ENCODE measurements at places on chromosomes 5 and 9.

GRCh38 chr9:90867101-90867500 is 65.5 kb downstream of the SYK start:
- no peak for DNase-seq

DNA sequence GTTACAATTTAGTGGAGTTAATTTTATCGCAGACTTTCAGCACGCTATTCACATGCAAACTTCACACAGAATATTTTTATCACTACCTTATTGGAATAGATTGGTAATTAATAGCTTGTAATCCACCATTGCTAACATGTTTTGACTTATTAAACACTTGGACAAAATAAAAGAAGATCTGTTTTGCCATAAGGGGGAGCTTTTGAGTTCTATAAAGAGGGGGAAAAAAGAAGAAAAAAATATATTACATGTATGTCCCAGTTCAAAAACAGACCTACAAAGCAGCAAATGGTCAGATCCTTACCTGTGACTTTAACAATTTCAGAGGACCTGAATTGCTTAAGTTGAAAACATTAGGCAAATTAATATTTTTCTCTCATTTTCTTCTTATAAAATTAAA is 1.2 kb upstream of the PAPPA start:
- no peak for DNase-seq

DNA sequence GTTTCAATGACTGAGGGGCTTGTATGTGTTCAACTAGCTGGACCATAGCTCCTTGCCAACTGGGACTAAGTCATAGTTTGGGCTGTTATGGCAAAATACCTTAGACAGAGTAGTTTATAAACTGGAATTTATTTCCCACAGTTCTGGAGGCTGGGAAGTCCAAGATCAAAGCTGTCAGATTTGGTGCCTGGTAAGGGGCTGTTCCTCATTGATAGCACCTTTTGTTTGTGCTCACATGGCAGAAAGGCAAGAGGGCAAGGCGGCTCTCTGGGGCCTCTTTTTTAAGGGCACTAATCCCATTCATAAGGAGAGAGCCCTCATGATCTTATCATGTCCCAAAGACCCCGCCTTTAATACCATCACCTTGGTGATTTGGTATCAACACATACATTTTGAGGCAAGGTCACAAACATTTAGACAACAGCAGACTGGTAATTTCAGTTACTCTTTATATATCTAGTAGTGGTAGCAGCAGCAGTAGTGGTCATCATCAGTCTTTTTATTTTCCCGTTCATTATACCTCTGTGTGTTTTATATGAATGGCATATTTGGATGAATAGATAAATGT is 477.0 kb downstream of the CCDC171 start:
- no peak for DNase-seq

- DNase-seq, result no peak
These were observed 3.8 kb downstream of the ABLIM3 start for GRCh38 chr5:149145138-149145537.

DNA sequence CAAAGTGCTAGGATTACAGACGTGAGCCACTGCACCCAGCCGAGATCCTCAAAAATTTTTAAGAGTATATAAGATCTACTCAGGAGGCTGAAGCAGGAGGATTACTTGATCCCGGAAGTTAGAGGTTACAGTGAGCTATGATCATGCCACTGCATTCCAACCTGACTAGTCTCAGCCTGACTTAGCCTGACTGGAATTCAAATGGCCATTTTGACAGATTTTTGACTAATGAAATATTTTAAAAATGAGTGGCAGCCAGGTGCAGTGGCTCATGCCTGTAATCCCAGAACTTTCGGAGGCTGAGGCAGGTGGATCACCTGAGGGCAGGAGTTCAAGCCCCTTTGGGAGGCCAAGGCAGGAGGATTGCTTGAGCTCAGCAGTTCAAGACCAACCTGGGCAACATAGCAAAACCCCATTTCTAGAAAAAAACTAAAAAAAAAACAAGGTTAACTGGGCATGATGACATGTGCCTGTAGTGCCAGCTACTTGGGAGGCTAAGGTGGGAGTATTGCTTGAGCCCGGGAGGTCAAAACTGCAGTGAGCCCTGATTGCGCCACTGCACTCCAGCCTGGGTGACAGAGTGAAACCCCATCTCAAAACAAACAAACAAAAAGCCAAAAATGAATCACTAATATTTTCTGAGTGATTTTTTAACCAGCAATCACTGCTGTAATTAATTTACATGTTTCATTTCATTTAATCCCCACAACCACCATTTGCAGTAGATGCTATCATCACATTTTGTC is 16.6 kb downstream of the ATOX1 start:
- no peak for DNase-seq

- DNase-seq, result no peak
These were observed 108.9 kb downstream of the WNK2 start for GRCh38 chr9:93292664-93293328.

DNA sequence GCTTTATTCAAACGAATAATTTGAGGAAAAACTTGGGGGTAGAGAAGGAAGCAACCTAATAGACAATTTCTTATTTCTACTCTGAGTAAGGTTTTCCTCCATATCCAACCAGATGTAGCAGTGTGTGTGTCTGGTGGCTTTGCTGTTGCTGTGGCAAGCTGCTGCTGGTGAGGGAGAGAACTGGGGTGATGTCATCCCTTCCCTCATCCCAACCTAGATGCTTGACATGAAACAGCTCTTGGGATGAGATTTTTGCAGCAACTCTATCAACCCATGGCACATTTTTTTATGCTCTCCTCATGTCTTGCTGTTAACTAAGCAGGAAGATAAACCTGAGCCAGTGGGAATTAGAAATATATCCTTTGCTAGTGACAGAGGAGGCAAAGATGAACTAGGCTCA is 135.8 kb downstream of the PCSK1 start:
- DNase-seq, result no peak

GRCh38 chr5:122951658-122952057 is 84.9 kb downstream of the PPIC start:
- no peak for DNase-seq

- no peak for DNase-seq
These were observed 32.1 kb downstream of the PRKACG start for GRCh38 chr9:68981789-68982188.

- no peak for DNase-seq
These were observed 126.9 kb downstream of the SPOCK1 start for GRCh38 chr5:137372016-137372772.

GRCh38 chr5:76527685-76528161 is 95.5 kb downstream of the F2RL2 start:
- no peak for DNase-seq

- DNase-seq, result no peak
These were observed 62.0 kb downstream of the ENC1 start for GRCh38 chr5:74578356-74579044.

DNA sequence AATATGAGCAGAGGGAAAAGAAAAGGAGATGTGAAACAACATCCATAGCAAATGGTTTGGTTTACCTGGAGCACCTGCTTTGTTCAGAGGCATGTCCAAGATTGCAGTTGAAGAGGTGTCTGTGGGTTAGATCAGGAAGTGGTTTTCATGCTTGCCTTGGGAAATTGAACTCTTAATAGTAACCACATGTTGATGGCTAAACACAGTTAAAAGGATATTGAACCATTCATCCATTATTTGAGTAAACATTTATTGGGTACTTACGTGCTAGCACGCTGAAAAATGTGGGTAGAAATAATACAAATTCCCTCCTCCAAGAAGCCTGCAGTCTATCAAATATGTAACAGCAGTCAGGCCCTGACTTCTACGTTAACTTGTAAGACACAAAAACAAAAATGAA is 235.7 kb upstream of the TNC start:
- no peak for DNase-seq

GRCh38 chr5:112064271-112064701 is 307.3 kb upstream of the NREP start:
- DNase-seq, result no peak

- DNase-seq, result no peak
These were observed 1.2 kb upstream of the GCNT4 start for GRCh38 chr5:75053304-75054133.

- no peak for DNase-seq
These were observed 342.9 kb downstream of the SPOCK1 start for GRCh38 chr5:137156180-137156579.

- DNase-seq, result no peak
These were observed 105.8 kb upstream of the SPATA31D4 start for GRCh38 chr9:81822301-81822865.

DNA sequence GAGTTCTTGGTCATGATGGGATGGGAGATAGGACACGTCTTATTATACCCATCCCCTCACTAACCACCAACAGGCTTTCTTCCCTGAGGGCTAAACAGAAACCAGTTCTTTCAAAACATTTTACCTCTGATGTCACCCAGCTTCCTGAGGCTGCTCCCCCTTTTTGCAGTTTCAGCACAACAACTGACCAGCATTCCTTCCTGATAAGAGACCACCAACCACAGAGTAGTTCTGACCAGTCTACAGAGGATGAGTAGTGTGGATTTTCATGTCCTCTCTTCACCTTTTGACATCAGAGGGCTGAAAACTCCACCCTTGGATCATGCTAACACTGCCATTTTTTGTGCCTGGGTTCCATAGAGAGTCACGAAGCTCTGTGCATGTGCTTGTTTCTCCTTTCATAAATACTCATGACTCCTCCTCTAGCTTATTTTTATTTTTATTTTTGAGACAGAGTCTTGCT is 82.6 kb downstream of the OSTF1 start:
- no peak for DNase-seq

- no peak for DNase-seq
These were observed 59.2 kb downstream of the SMC5 start for GRCh38 chr9:70318002-70318401.

GRCh38 chr9:4494332-4494731 is 4.1 kb downstream of the SLC1A1 start:
- DNase-seq, result no peak

- no peak for DNase-seq
These were observed 522.1 kb downstream of the CCDC171 start for GRCh38 chr9:16074963-16075362.

GRCh38 chr9:96169484-96169883 is 132.5 kb downstream of the HSD17B3 start:
- no peak for DNase-seq

- DNase-seq, result no peak
These were observed 17.7 kb downstream of the GIN1 start for GRCh38 chr5:103102234-103102633.

DNA sequence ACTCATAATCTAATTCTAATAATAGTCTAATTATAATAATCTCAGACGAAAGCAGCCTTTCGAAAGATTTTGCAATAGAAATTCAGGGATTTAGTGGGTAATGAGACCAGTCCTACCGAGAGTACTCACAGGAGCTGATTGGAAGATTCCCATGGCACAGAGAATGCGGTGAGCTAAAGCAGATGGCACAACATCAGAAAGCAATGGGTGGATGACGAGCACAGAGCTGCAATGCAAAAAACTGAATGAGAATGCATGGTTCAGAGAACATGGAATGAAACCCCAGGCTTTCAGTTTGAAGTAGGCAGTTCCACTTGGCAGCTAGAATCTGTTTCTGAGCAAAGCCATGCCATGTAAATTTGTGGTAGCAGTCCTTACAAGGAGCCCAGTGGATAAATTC is 78.2 kb upstream of the SPINK5 start:
- DNase-seq, result no peak

- DNase-seq, result no peak
These were observed 57.0 kb downstream of the FBN2 start for GRCh38 chr5:128480906-128481633.

DNA sequence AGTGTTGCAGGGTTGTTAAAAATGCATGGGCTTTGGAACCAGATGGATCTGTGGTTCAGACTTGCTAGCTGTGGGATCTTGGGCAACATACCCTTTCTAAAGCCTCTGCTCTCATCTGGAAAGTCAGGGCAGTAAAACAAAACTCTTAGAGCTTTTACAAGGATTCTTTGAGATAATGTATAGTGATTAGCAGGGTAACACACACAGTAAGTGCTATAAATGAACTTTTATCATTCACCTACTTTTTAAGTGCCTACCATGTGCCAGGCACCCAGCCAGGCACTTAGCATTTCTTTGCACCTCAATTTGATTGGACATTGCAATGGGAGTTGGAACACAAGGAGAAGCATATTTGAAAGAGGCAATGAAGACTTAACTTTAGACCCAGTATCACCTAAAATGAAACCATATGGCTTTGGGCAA is 208.6 kb upstream of the PAPPA start:
- no peak for DNase-seq

GRCh38 chr5:32777222-32777621 is 66.1 kb downstream of the NPR3 start:
- DNase-seq, result no peak

- DNase-seq, result no peak
These were observed 750 bp downstream of the DNM1 start for GRCh38 chr9:128203707-128204551.

DNA sequence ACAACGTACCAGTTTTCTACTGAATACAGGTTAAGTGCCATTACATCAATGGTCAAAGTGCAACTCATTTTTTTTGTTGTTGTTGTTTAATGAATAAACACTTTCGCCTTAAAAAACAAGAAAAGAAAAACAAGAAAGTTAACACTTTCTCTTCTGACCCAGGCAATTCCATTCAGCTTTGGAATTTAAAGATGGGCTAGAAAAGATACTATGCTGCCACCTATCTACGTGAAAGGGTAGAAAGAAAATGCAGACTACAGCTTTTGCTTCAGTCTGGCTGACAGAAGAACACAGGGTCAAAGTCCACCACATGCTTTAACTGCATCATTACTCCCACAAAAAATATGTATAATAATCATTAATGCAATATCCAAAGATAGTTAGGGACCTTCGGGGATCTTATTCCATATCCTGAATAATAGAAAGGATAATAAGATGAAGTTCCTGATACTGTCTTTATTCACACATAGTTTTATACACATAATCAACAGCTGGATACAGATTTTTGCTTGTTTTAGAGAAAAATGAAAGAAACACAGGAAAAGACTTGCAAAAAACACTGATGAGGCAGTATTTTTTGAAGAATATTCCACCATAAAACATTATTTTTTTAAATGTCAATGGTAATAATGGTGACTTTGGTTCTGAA is 40.4 kb downstream of the ZDHHC21 start:
- DNase-seq, result no peak

- no peak for DNase-seq
These were observed 101.7 kb upstream of the SPOCK1 start for GRCh38 chr5:137600721-137601360.

- no peak for DNase-seq
These were observed 23.0 kb downstream of the VAV2 start for GRCh38 chr9:133968966-133969617.

DNA sequence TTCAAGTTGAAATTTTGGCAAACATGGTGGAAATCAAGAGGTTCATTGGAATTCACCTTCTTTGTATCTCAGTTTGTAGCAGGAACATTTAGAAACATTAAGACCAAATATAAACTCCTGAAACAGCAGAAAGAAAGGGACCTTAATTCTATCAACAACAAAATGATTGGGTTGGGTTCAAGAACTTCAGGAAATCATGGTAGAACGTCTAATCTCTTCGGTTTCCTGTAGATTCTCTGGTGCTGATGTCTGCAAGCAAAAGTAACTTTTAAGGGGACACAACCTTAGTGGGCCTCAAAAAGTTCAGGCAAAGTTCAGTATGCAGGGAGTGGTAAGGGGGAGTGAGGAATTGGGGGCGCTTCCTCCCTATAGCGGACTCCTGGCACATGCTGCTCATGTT is 3.4 kb downstream of the IL33 start:
- no peak for DNase-seq

GRCh38 chr9:127903557-127904475 is 4.4 kb upstream of the ST6GALNAC6 start:
- DNase-seq, result no peak

All from stimulated activated CD8-positive, alpha-beta memory T cell treated with anti-CD3 and anti-CD28 coated beads, Interleukin-4, amount 100 ng/mL, for 1 hour (primary cell).